ENCODE measurements at places on chromosomes 3 and 15. TPM values are rescaled to one million over a fixed set of nuclear protein-coding genes. Genes with fewer than 3 reads are reported as not detected.

GRCh38 chr15:51237816-51238215 is 100.6 kb downstream of the CYP19A1 start:
- no peak for DNase-seq

ITGA11 gene
- polyA plus RNA-seq: 1.4 TPM

GRCh38 chr15:79680720-79681119 is 216.1 kb downstream of the MTHFS start:
- DNase-seq: no peak

DNA sequence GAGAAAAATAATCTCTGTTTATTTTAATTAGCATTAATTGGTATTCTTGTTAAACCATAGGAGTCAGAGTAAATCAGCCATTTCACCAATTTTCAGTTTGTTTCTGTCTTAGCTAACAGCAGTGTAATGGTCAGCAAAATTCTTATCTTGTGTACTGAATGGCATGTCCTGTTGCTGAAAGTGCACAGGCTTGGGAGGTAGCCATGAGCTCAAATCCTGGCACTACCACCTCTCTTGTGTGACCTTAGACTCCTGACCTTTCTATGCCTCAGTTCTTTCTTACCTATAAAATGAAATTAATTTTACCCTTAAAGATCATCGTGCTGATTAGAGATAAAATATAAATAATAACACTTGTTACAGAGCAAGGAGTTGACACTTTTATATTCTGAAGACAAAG is 35.8 kb downstream of the MLH1 start:
- no peak for DNase-seq

DNA sequence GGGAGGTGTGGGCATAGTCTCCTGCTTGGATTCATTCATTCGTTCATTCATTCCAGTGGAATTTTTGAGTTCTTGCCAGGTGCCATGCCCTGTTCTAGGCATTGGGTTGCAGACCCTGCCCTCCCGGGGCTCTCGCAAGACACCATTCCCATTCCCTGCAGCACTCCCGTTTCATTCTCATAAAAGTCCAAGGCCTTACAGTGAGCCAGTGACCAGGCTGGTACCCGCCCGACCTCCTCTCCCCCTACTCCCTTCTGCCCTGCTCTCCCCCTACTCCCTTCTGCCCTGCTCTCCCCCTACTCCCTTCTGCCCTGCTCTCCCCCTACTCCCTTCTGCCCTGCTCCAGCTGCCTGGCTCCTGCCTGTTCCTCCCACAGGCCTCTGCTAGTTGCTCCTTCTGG is 41.9 kb downstream of the AMOTL2 start:
- DNase-seq: no peak

- DNase-seq: no peak
Observed at GRCh38 chr3:117887901-117888300, 1146.7 kb downstream of the IGSF11 start.

PRR20G gene
- not detected for polyA plus RNA-seq

SLC24A5 gene
- polyA plus RNA-seq: not detected

DNA sequence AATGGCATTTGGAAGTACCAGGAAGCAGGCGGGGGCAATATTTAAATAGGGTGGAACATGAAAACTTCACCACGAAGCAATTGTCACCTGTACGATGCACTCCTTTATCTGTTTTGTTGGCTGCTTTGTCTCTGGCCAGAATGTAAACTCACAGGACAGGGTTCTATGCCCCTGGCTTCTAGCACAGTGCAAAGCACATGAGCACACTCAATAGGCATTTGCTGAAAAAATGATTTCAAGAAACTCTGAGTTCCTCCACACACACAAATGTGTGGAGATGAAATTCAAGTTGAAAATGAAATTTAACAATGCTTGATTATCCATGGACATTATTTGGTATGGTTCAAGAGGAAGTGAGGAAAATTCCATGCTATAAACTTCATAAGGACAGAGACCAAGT is 229.6 kb upstream of the FEZF2 start:
- no peak for DNase-seq

- DNase-seq: no peak
Observed at GRCh38 chr15:39817892-39818291, 35.3 kb upstream of the FSIP1 start.

GRCh38 chr3:23760871-23761373 is 44.8 kb upstream of the UBE2E1 start:
- DNase-seq: no peak
